Stimulated activated CD4-positive, alpha-beta T cell treated with anti-CD3 and anti-CD28 coated beads, Interleukin-1b, Interleukin-23, amount 100 ng/mL, for 1 hour (primary cell): ENCODE measurements at places on chromosomes 1 and 21.

- DNase-seq, result no peak
Observed at GRCh38 chr21:42469272-42469671, 26.8 kb downstream of the RSPH1 start.

DNA sequence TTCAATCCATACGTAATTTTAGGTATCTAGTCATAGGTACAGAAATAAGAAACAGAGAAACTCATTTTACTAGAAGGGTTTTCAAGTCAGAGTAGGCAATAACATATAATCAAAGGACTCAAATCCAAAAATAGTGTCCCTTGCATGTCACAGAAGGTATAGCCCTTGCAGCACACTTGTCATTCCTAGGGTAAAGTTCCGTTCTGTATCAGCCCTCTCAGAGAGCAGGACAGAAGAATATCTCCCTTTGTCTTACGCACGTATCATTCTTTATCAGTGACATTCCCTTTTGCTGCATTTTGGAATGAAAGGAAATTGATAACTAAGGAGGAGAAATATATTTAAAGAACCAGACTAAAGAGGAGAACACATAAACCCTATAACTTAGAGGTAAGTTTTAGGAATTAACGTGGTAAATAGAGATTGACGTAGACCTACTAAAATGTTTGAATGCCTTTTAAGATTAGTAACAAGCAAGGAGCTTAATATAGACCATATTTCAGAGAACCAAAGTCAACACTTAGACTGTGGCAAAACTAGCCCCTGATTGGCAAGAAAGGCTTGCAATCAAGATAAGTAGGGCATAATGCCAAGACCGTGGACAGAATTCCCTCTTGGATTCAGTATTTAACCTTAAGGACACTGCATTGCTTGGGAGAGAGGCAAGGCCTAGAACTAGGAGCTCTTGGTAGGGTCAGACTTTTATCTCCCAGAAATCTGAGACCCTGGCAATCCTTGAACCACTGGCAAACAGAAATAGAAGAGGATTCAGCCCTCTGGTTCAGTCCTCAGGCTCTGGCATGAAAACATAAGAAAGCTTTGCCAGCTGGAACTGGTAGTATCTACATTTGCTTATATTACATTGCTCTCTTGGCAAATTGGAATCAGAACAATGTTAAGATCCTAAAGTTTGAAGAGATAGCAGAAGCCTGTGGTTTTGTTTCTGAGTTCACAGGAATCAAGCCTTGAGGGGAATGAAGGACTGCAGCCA, 232.1 kb downstream of the ASTN1 start:
- no peak for DNase-seq

- DNase-seq, result no peak
Observed at GRCh38 chr1:179917601-179918429, 35.7 kb downstream of the TOR1AIP1 start.

GRCh38 chr1:215780139-215780538, 213.0 kb downstream of the KCTD3 start:
- no peak for DNase-seq

- DNase-seq, result no peak
Observed at GRCh38 chr1:87338566-87338965, 9.9 kb downstream of the LMO4 start.

DNA sequence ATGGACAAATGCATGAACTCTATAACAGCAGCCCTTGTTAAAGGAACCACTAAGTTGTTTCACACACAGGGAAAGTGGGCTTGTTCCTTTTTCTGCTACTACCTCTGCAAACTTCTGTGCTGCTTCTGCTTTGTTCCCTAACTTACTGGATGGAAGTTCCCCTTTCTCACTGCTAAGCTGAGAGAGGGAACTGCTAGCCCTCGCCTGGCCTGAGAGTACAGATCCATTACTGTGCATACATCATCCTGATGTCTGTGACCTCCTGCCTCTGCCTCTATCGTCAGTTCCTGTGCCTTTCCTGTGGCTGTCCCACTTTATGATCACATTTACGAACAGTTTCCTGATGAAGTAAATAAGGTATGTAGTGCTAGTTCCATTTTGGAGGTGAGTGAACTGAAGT, 3.5 kb downstream of the GNAT2 start:
- no peak for DNase-seq

- DNase-seq, result no peak
Observed at GRCh38 chr1:168320800-168321450, 40.2 kb downstream of the TBX19 start.

- no peak for DNase-seq
Observed at GRCh38 chr1:20496241-20496661, 10.2 kb upstream of the CAMK2N1 start.

GRCh38 chr1:3611170-3612019, at the start of gene MEGF6:
MEGF6 (minus strand) TSS chr1:3611508; CDS start chr1:3611268, 240 bp downstream.
- peak; percentile 50 for DNase-seq

- no peak for DNase-seq
Observed at GRCh38 chr1:73096841-73097240, 814.5 kb upstream of the NEGR1 start.

DNA sequence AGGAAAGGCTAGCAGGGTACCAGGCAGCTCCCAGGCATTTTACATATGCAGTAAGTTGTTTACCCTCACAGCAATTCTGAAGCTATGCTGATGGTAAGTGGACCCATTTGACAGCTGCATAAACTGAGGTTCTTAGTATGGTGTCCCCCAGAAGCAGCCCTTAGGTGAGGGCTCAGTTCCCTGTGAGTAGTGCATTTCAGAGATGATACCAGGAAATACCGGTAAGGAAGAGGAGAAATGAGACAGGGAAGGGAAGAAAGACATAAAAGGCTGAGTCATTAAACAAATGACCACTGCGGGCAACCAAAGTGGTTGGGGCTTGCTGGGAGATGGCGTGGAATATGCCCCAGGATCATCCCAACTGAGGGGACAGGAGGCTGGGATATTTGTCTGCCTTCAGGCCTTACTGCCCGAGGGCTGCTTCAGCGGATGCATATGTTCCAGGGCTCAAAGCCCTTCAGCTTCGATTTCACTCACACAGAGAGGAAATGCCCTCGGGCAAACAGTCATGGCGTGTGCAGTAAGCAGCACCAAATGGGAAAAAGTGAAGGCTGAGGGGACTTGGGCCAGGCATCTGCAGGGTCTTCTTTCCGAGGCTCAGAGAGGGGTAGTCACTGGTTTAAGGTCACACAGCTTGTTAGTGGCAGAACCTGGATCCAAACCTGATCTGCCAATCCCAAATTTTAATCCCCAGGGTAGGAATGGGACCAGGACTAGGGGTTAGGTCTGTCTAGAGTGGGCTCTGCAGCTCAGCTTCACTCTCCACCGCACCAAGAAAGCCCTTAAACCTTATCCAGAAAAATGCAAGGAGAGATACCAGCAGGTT, 133.7 kb upstream of the RUNX3 start:
- no peak for DNase-seq

GRCh38 chr1:54480525-54480848, 67.5 kb upstream of the ACOT11 start:
- DNase-seq, result no peak

- DNase-seq, result no peak
Observed at GRCh38 chr1:90502194-90502593, 214.9 kb downstream of the BARHL2 start.

GRCh38 chr21:25896501-25897056, 161.8 kb downstream of the GABPA start:
- DNase-seq, result no peak

DNA sequence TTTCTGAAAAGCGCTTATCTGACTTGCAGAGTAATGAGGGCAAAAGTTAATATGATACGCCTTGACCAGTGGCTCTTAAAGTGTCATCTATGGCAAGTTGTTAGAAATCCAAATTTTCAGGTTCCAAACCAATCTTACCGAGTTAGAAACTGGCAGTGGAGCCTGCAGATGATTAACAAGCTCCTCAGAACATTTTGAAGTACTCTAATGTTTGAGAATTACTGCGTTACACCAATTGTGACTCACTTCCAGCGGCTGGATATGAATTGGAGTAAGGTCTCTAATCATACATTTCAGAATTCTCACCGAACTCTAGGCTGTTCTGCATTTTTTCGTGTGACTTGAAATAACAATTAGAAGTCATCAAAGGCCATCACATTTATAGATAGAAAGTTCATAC, 73.5 kb upstream of the TMPRSS15 start:
- DNase-seq, result no peak

DNA sequence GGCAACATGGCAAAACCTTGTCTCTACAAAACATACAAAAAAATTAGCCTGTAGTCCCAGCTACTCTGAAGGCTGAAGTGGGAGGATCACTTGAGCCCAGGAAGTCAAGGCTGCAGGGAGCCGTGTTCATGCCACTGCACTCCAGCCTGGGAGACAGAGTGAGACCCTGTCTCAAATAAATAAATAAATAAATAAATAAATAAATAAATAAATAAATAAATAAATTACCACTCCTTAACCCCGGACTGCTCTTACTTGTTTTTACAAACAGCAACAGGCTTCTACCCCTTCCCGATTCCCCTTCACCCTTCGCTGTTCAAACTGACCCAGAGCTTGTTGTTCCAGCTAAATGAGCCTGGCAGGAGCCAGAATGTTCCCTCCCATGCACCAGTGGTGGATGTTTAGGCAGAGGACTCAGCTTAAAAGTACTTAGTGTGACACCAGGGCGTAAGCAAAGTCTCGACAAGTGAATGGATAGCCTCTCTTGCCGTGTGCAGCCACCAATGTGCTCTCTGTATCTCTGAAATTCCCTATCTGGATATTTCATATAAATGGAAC, 21.5 kb upstream of the PADI3 start:
- no peak for DNase-seq

- no peak for DNase-seq
Observed at GRCh38 chr21:32457360-32457840, 44.9 kb downstream of the EVA1C start.

DNA sequence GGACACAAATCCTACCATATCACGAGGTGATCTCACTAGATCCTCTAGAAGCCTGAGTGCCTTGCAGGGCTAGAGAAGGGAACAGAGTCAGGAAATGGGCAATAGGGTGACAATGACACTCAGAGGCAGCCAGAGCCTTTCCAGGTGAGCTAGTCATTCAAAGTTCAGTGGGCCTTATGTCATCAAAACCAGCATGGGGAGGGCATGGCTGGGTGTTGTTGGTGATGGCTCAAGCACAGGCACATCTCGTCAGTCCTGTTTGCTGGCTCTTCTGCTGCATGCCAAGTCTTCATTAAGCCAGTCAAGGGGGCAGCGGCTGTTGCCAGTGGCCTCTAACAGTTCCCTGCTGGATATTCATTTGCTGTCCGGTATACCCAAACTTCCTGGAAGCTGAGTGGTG, 99.6 kb upstream of the USP24 start:
- DNase-seq, result no peak

GRCh38 chr1:75502776-75503175, 108.1 kb downstream of the SLC44A5 start:
- DNase-seq, result no peak

DNA sequence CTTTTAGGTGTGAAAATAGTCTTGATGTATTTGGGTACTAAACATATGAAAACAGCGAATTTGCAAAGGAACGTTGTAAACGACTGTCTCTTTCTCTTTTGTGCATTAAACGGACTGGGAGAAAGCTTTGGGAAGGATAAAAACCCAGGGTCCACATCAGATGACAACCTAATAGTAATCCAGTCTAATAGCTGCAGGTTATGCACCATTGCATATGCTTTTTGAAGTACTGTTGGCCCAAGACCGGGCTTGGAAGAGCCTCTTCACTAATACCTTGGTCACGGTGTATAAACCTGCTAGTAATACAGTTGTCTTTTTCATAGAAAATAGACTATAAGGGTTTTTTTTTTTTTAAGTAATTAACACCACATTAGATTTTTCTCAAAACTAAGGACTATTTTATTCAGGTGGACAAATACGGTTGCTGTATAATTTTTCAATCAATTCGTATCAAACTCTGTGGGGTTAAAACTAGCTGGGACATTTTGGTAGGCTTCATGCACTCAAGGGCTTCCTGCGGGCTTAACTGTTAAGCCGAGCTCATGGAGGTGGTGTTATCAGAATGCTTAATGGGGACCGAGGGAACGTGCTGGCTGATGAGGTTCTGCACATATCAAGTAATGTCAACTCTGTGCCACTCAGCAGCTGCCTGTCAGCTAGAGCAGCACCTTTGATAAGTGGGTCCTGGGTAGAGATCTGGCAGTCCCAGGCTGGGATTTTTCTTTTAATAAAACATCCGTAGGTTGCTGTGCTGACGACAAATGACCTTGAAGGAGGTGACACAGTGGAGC, 2.1 kb downstream of the RYR2 start:
- no peak for DNase-seq

- no peak for DNase-seq
Observed at GRCh38 chr1:24708938-24709337, 36.3 kb upstream of the CLIC4 start.

DNA sequence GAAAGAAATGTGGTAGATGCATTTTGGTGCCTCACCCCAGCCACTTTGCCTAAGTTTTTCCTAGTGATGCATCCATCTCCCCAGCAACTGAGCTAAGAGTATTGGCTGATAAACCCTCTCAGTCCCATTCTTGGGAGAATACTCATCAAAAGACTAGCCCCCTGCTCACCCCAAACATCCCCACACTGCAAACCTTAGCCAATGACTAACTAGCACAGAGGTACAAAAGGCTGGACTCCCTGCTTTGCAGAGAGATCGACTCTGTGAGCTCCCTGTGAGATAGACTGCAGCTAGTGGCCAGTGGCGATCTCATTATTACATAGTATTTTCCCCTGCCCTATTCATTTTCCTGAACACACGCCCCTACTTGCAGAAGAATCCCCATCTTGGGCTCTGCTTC, 155.3 kb downstream of the HHIPL2 start:
- DNase-seq, result no peak

DNA sequence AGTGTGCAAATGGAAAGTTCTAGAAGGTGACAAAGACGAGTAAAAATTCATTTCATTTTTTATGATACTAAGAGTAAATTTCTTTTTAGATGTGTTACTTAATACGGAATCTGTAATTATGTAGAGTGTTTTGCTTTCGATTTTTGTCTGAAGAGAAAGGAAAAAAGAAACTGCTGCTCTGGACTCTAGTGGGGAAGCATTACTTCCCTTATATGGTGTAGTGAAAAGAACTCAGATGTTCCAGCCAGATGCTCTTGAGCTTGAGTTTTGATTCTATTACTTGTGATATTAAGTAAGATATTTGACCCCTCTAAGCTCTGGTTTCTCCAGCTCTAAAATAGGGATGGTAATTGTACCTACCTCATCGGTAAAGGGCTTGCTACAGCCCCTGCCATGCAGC, 12.2 kb upstream of the GPR161 start:
- no peak for DNase-seq

DNA sequence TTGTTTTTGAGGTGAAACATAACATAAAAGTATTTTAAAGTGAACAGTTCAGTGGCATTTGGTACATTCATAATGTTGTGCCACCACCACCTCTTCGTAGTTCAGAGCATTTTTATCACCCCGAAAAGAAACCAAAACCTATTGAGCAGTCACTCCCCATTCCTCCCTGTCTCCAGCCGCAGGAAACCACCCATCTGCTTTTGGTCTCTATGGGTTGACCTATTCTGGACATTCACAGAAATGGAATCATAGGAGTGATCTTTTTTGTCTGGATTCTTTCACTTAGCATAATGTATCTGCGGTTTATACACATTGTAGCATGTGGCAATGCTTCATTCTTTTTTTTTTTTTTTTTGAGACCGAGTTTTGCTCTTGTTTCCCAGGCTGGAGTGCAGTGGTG, 141.2 kb downstream of the VPS13D start:
- DNase-seq, result no peak
